ENCODE measurements at places on chromosomes 12 and 14.

GRCh38 chr12:118391836-118392235 is 15.5 kb downstream of the SUDS3 start:
- no peak for DNase-seq

- DNase-seq, result no peak
Measured at GRCh38 chr12:93148412-93148811, 219.3 kb upstream of the EEA1 start.

- DNase-seq, result no peak
Measured at GRCh38 chr12:41983856-41984255, 160.8 kb downstream of the GXYLT1 start.

GRCh38 chr14:85223667-85224066 is 306.3 kb upstream of the FLRT2 start:
- DNase-seq, result no peak

DNA sequence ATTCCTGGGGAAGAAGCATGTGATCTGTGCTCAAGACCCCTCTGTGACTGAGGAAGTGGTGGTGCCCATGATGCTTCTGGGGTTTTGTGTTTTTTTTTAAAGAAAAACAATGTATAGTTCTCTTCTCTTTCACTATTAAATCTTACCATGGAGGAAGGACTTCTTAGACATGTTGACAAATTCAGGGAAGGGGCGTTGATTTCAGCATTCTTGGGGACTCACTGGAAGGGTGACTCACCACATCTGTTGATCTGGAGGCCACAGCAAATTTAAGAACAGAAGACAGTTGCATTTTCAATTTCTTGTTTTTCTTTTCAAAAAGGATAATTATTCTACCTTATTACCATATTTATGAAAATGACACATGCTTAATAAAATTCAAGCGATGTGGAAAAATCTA is 152.9 kb upstream of the RTL1 start:
- DNase-seq, result no peak

- DNase-seq, result no peak
Measured at GRCh38 chr12:43155376-43155775, 396.6 kb downstream of the ADAMTS20 start.

DNA sequence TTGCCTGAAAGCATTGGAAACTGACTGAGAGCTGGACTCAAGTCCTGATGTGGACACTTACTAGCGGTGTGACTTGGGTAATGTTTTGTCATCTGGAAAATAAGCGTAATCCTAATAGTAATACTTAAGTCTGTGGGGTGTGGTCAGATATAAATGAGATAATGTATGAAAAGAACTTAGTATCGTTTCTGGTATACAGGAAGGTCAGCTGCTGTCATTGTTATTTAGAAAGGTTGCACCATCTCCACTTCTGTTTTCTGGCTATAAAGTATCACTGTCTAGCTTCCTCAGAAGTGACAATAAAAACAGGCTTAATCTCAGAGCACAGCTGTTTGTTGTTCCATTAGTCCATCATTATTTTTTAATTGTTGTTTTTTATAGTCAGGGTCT is 34.1 kb upstream of the TUBA1C start:
- no peak for DNase-seq

GRCh38 chr14:96920023-96920422 is 122.8 kb downstream of the VRK1 start:
- DNase-seq, result no peak

- DNase-seq, result no peak
Measured at GRCh38 chr14:105216490-105217247, 31.7 kb upstream of the BTBD6 start.

GRCh38 chr14:104789752-104790743 is 5.5 kb downstream of the AKT1 start:
- no peak for DNase-seq

Data from left renal pelvis (tissue), 4 donors.